ENCODE measurements at places on chromosomes 2 and 18.

GRCh38 chr2:77649856-77650255, 127.7 kb upstream of the LRRTM4 start:
- no peak for DNase-seq

GRCh38 chr2:140600116-140600515, 1530.7 kb downstream of the LRP1B start:
- DNase-seq, result no peak

DNA sequence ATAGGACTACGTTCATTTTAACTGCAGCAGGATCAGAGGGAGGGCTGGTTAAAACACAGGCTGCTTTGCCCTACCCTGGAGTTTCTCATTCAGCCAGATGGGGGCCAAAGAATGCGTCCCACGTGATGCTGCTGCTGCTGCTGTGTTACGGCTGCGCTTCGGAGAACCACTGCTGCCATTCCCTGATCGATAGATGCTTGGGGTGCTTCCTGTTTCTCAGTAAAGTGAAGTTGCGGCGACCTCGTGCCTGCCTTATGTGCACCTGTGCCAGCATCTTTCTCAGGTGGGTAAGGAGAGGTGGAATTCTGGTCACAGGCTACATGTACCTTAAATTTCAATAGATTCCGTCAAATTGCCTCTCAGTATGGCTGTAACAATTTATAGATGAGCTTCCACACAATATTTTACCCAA, 24.7 kb upstream of the TOGARAM2 start:
- no peak for DNase-seq

DNA sequence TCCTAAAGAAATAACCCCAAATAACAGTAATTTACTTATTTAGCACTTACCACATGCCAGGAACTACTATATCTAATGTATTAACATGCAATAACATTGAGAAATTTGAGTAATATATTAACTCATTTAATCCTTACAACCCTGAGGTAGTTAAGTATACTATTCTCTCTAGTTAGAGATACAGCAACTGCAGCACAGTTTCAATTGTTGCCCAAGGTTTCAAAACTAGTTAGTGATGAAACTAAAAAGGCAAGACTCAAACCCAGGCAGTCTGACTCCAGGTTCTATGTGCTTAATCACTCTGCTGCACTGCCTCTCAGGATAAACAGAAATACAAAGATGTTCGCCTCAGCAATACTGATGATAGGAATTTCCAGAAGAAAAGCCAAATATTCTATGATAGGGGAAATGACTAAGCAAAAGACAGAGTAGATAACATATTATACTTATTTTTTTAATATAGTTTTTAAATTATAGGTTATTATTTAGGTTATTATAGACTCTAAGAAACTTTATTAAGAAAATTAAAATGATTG, 88.0 kb downstream of the SS18 start:
- DNase-seq, result no peak

DNA sequence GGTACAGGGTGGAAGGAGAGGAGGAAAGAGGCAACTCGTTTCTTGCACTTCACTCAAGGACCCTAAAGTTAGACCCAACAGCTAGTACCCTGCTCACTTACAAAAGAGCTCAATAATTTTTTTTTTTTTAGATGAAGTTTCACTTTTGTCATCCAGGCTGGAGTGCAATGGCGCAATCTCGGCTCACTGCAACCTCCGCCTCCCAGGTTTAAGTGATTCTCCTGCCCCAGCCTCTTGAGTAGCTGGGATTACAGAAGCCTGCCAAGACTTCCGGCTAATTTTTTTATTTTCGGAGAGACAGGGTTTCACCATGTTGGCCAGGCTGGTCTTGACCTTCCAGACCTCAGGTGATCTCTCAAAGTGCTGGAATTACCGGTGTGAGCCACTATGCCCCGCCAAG, 4.1 kb downstream of the ASB3 start:
- no peak for DNase-seq

- DNase-seq, result no peak
These were observed 46.7 kb downstream of the RPL37A start for GRCh38 chr2:216545359-216545758.

DNA sequence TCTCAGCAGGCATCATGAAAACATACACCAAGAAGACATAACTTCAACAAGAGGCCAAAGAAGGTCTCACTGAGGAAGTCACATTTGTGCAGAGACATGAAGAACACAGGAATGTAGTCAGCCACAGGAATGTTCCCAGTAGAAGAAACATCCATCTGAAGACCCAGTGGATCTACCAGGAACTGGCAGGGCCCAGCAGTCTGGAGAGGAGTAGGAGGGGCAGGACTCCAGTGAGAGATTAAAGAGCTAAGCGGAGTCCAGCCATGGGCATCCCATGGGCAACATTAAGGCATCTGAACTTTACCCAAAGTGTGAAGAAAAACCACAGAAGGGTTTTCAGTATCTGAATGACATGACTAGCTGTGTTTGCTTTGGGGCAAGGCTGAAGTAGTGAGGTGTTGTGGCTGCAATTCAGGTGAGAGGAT, 103.1 kb downstream of the UPP2 start:
- DNase-seq, result no peak

DNA sequence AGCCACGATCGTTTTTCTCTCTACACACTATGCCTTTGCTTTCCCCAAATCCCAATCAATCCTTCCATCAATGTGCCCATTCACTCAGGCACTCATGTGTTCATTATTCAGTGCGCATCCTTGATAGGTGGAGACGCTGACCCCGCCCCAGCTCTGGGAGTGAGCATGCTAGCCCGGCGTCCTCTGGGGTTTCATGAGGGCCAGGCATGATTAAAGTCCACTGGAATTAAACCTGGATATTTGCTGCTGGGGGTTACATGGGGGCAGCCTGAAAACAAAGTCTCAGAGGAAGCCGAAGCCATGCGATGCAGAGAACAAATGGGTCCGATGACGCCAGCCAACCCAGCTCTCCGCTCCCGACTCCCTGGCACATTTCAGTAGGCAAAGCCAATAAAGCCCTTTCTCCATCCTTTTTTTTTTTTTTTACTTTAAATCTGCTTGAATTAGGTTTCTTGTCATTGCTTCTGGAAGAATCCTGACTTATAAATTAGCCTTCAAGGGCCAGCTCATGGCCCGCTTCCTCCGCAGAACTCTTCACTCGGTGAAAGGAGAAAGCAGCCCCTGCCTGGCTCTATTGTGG, 316.4 kb upstream of the ID2 start:
- DNase-seq, result no peak

DNA sequence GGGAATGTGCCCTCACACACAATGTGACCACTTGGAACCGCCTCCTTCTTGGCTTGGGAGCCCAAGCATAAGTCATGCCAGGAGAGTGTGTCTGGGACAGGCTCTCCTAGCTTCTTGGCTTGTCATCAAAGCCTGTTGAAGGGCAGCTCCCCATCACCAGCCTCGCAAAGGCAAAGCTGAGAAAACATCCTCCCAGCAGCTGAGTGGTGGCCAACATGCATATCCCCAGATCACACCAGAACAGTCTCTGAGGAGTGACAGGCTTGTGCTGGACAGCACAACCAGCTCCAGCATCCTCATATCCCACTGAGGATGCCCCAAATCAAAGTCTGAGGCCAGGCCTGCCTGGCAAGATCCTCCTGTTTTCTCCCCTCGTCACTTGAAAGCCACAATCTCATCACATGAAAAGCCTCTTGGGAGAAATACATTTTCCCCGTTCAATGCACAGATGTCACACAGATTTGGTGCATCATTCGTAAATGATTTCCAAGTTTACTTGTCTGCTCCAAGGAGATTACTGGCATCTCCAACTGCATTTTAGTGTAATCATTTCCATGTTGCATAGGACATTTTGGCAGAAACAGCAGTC, 269.3 kb downstream of the TTC32 start:
- no peak for DNase-seq

DNA sequence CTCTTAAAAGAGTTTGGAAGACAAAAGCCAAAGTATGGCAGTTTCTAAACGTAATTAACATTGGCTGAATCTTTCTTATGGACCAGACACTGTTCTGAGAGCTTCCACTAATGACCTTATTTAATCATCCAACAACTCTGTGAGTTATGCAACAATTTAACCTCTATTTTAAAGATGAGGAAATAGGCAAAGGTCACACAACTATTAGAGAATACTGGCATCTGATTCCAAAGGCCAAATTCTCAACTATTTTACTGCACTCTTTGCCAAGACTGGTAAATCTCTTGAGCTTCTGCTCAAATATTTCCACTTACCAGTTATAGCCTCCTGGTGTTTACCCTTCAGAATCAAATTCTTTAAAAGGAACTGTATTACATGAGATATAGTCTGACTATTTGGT, 42.1 kb upstream of the ERMN start:
- no peak for DNase-seq

- no peak for DNase-seq
These were observed 38.5 kb upstream of the RND3 start for GRCh38 chr2:150526006-150526405.

Data from NCI-H748 treated with DMSO at 0.1 percent for 48 hours (cell line).